Activated naive CD4-positive, alpha-beta T cell treated with Interleukin-2 at 50 U/mL for 16 hours (primary cell): ENCODE measurements at places on chromosomes 12 and 14.
A peak's percentile ranks its signal among the peaks of the same experiment; 100 is the strongest.

DNA sequence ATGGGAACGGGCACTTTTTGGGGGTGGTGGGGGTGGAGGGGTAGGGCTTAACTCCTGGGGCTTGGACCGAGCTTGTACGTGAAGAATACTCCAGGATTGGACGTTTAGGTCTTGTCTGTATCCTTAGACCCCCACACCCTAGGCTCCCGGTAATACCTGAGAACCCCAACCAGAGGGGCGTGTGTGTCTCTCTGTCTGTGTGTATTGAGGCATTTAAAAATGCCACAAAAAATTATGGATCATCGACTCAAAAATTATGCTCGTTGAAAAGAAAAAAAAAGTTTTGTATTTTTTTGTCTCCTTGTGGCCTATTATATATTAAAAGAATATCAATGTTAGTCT lies 459 bp downstream of the PPFIBP1 start:
- no peak for DNase-seq

DNA sequence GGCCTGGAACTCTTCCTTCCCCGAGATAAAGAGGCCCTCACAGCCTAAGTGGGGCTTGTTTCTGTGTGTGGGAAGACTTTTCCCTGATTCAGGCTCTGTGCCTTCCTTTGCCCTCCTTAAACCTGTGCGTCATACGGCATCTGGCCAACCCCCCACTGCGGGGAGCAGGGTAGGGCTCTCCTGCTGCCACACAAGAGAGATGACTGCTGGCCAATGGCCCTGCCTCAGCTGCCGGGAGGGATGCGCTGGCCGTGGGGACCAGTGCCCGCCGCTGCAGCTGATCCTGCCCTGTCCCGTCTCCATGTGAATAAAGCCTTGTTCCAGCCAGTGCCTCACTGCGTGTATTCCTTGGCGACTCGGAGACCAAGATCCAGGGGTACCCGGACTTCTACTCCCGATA lies 42.5 kb upstream of the BEGAIN start:
- no peak for DNase-seq

DNA sequence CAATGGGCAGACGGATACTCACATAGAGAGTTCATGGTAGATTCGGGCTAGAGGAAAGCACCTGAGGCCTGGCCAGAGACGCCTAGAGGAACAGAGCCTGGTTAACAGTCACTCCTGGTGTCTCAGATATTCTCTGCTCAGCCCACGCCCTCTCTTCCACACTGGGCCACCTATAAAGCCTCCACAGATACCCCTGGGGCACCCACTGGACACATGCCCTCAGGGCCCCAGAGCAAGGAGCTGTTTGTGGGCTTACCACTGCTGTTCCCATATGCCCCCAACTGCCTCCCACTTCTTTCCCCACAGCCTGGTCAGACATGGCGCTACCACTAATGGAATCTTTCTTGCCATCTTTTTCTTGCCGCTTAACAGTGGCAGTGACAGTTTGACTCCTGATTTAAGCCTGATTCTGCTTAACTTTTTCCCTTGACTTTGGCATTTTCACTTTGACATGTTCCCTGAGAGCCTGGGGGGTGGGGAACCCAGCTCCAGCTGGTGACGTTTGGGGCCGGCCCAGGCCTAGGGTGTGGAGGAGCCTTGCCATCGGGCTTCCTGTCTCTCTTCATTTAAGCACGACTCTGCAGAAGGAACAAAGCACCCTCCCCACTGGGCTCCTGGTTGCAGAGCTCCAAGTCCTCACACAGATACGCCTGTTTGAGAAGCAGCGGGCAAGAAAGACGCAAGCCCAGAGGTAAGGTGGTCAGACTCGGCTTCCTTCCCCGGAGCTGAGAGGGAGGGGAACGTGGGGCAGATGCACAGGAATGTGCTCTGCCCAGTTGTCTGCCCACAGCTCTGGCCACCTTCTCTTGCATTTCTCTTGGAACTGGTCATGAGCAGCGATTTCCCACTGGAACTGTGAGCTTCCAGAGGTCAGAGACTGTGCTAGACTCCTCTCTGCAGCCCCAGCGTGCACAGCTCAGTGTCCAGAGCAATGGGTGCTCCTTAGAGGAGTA lies at the start of gene CD4:
Gene CD4, plus strand, starts transcription at position 557 of the 953 bp plus-strand sequence. CDS start 10,611 bp downstream, outside the sequence.
- peak; percentile 77 for DNase-seq

DNA sequence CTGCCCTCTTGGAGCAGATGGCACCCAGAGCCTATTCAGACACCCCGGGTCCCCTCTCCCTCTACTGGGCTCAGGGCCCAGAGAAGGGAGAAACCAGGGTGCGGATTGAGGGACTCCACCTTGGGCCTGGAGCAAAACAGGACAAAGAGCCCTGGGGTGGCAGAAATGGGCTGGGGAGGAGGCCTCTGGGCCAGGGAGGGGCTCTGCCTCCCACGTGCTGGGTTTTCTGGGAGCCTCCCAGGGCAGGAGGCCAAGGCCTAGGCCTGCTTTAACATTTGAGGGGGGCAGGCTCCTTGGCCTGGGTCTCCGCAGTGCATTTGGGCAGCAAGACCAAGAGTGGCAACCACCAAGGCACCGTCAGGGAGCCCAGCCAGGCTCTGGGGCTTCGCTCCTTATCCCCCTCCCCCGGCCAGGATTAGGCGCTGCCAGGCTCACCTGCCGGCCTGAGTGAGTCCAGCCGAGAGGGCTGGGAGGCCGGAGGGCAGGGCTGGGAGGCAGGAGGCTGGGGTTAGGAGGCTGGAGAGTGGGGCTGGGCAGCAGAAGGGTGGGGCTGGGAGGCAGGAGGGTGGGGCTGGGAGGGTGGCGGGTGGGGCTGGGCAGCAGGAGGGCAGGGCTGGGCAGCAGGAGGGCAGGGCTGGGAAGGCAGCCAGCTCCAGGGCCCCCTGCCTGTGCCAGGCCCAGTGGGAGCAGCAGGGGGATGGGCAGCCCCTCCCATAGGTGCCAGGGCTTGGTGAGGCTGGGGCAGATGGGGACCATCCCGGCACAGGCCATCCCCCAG lies 101.8 kb upstream of the EIF5 start:
- no peak for DNase-seq

DNA sequence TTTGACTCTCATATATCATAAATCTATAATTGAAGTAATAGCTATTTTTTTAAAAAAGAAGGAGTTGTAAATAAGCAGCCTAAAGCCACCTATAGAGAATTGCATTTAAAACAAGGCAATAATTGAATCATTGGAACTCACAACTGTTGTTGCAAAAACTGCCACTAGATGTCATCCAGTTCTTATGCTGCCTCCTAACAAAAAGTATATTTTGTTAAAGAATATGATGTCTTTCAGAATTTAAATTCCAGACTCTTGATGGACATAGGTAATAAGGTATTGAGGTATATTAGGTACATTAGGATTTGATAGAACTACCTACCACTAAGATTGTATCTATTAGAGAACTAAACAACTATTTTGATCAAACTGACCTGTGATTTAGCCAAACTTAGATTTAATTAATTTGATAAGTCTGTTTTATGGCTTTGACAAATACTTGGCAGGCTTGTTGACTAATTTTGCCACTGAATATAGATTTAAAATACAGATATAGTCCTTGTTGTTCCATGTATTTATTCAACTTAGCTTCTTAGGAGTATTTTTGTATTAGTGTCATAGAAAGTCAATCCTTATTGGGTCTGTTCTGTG lies 401.4 kb downstream of the RPL10L start:
- no peak for DNase-seq

- peak; percentile 16 for DNase-seq
These were observed 217.9 kb upstream of the BTG1 start for GRCh38 chr12:92363295-92364146.

GRCh38 chr12:106358396-106359241 lies 1.1 kb downstream of the POLR3B start:
- no peak for DNase-seq

DNA sequence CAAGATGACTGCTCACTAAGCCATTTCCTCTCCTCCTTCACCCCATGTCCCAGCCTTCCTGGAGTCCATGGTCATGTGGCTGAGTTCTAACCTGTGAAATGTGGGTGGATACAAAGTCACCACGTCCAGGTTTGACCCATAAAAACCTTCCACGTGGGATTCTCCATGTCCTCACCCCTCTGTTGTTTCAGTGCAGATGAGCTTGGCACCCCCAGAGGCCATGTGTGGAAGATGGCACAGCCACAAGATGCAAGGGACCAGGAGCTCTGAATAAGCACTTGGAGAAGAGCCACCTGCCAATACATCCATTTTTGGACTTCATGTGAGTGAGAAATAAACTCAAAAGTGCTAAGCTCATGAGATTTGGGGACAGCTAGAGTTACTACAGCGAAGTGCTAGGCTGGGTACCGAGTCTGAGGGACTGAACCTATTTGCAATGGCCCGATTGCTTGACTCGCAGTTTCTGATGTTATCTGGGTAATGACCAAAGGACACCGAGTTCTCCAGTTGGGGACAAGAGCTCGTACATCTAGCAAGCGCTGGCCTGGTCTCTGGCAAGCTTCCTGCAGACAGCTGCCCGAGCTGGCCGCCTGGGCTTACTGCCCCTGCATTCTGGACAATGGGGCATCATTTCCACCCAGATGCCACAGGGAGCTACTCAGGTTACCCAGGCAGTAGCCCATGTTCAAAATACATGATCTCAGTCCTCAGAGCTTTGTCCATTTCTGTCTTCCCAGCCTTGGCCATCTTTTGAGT lies 7.7 kb upstream of the SLC24A4 start:
- DNase-seq: no peak

- no peak for DNase-seq
These were observed 624.1 kb upstream of the FOXG1 start for GRCh38 chr14:28142400-28143015.

DNA sequence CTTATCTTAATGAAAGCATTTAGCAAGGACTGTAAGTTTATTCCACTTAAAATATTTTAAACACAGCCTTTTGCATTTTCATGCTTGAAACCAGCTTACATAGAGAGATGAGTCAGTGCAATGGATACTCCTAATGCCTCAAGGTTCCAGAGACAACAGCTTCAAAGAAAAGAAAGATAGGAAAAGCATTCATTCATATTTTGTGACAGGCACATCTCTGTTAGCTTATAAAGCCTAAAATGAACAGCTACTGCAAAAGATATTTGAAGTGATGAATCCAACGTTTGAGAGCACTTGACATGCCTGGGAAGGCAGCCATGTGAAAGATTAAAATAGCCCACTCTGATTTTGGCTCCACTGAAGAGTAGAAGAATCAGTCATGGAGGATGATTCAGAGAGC lies 814.5 kb downstream of the RPS29 start:
- no peak for DNase-seq

GRCh38 chr14:35878272-35879150 lies 52.4 kb downstream of the BRMS1L start:
- no peak for DNase-seq

GRCh38 chr14:104443391-104444158 lies 136.0 kb upstream of the C14orf180 start:
- DNase-seq: no peak

DNA sequence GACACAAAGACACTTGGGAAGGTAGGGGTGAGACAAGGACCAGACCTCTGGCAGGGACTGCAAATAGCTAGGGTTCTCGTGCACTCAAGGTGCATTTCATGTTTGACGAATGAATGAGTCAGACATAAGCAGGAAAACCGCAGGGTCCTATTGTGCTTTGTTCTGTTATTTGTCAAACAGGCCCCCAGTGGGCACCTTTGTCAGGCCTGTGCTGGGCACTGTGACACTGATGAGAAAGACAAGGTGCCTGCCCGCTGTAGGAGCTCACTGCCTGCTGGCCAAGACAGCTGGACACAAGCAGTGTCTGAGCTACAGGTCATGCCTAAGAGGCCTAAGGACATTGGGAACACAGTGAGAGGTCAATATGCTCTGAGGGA lies 2.3 kb downstream of the OTUB2 start:
- peak; percentile 48 for DNase-seq

DNA sequence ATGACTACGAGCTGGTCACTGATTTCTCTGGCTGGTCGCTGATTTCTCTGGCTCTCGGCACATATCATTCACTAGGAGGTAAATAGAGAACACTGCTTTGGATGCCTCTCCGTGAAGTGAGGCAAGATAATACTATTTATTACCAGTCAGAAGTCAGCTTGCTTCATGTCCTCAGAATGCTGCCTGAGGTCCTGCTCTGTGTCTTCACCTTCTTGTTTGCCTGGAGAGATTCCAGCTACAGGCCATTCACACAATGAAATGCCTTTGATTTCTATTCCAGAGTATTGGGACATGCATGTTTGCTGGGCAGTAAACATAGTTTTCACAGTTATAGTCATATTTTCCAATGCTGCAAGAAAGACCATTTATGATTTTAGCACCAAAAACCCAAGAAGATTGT lies 106.7 kb downstream of the AEBP2 start:
- no peak for DNase-seq

GRCh38 chr12:49553512-49554088 lies 14.3 kb downstream of the MCRS1 start:
- no peak for DNase-seq

- DNase-seq: no peak
These were observed 63.2 kb upstream of the PTPRR start for GRCh38 chr12:70983692-70984091.

DNA sequence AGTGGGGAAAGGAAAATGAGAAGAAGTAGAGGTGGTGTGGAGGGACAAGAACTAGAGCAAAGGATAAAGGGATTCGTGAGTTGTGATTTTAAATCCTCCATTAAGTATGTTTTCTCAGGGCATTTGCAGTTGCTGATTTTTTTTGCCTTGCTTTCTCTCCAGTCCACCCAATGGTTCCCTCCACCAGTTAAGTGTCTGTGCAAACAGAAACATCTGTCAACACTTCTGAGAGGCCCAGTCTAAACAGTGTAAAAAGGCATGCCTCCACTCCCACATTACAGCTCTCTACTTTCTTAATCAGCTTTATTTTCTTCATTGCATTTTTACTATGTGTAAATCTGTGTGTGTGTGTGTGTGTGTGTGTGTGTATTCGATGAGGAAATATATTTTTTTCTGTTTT lies 141.2 kb downstream of the PPFIA2 start:
- DNase-seq: no peak

- no peak for DNase-seq
These were observed 696.0 kb downstream of the C12orf50 start for GRCh38 chr12:87332987-87333726.

DNA sequence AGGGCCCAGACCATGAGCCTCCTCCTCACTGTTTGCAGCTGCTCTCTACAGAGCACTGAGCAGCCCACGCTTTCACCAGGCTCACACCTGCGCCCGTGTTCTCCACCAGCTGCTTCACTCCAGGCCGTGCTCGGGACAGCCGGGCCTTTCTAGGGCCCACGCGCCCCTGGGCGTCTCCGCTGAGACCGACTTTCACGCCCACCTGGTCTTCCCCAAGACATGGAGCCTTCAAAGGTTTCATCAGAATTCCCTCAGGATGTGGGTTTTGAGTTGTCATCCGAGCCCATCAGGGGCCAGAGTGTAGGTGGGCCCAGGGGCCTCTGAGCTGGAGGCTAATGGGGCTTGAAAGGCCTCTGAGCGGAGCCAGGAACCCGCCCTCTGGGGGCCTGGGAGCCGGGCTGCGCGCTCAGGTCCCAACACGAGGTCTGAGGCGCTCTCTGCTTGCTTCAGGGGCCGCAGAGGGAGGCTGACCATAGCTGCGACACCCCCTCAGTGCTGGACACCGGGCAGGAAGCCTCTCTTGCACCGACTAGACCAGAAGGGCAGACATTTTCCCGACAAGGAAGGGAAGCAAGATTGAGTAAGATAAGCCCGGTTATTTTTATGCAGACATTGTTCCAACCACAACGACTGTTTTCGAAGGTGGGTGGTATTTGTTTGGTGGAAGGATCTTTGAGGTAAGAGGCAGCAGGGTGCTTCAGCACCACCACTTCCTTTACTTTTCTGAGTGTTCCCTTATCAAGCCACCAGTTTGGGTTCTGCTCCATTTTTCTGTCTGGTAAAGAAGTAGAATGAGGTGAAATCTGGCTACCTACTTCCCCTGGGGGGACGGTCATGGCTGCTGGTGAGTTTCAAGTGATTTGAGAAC lies 125.0 kb upstream of the FUT8 start:
- peak; percentile 61 for DNase-seq

GRCh38 chr12:541676-542324 lies 82.1 kb downstream of the B4GALNT3 start:
- DNase-seq: no peak
